Mesothelial cell of epicardium (in vitro differentiated cells): ENCODE measurements at places on chromosomes 6 and 20.

DNA sequence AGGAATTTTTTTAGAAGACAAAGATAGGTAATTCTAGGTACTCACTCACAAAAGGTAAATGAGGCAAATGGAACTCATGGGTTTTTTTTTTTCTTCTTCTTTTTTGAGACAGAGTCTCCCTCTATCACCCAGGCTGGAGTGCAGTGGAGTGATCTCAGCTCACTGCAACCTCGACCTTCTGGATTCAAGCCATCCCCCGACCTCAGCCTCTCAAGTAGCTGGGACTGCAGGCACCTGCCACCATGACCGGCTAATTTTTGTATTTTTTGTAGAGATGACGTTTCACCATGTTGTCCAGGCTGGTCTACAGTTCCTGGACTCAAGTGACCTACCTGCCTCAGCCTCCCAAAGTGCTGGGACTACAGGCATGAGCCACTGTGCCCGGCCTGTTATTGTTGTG lies 126.1 kb downstream of the LRRC1 start:
- no peak for DNase-seq

- peak; percentile 87 for DNase-seq
Measured at GRCh38 chr20:2206957-2207769, 88.6 kb upstream of the TGM3 start.

- no peak for DNase-seq
Measured at GRCh38 chr20:33704197-33704924, 15.7 kb downstream of the PXMP4 start.

GRCh38 chr6:113676057-113676456 lies 181.1 kb upstream of the MARCKS start:
- no peak for DNase-seq

GRCh38 chr6:5151955-5152401 lies 66.8 kb downstream of the PPP1R3G start:
- DNase-seq = no peak

DNA sequence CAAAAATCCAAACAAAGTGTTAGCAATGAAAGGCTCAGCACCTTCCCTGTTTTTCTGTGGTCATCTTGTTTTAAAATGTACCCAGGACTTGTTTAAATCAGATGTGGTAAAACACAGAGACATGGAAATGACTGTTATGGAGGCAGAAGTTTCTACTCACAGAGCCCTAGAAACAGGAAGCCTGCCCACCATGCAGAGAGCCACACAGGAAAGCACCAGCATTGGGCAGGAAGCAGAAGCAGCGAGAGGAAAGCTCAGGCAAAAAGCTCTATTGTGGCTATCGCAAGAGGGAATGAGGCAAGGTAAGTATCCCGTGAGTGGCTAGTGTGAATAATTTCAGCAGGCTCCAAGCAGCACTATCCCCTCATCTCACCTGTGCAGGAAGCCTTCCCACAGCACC lies 42.8 kb downstream of the GPR6 start:
- DNase-seq = no peak

GRCh38 chr6:129472239-129472638 lies 237.7 kb downstream of the ARHGAP18 start:
- DNase-seq = no peak

- no peak for DNase-seq
Measured at GRCh38 chr6:144879436-144879835, 594.3 kb downstream of the UTRN start.
